ENCODE measurements at places on chromosomes 5 and 9.

GRCh38 chr9:120610975-120611689 is 31.2 kb upstream of the CDK5RAP2 start:
- peak; percentile 10 for DNase-seq

DNA sequence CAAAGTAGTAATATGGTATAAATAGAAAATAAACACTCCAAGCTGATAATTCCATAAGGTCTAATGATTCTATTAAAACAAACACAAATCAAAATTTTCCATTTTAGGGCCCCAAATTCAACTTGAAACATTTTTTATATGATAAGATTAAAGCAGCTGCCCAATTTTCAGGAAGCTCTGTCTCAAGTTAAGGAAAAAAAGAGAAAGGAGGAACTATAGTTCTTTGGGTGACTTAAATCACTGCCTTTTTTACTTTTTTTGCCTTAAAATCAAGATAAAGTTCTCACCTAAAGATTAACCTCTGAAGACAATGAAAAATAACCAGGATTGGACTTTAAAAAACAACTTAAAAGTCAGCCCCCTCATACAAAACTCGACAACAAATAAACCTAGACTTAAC is 76.0 kb upstream of the IFNE start:
- DNase-seq = no peak

GRCh38 chr5:169626779-169627178 is 10.3 kb upstream of the DOCK2 start:
- DNase-seq = no peak

GRCh38 chr5:7888901-7889300 is 20.0 kb downstream of the MTRR start:
- DNase-seq = no peak

- no peak for DNase-seq
Measured at GRCh38 chr5:124662181-124662781, 84.2 kb downstream of the ZNF608 start.

GRCh38 chr5:145158730-145159129 is 676.4 kb downstream of the PRELID2 start:
- no peak for DNase-seq

DNA sequence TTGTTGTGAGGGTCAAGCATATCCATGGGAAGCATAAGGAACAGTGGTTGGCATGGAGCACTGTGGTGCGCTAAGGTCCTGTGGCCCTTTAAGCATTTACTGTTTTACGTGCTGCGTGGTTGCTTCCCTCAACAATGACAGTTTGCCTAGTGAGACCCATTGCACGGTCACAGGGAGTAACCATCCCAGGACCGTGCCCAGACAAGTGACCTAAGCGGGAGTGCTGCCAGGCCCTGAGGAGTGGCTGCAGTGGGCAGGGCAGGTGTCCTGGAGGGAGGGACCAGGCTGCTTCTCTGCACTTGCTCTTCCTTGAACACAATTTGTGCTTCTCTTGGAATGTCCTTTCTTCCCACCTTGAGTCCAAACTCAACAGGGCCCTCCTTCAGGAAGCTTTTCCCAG is 64.6 kb downstream of the RGS3 start:
- no peak for DNase-seq

- no peak for DNase-seq
Measured at GRCh38 chr5:154112255-154112654, 73.5 kb downstream of the MFAP3 start.

DNA sequence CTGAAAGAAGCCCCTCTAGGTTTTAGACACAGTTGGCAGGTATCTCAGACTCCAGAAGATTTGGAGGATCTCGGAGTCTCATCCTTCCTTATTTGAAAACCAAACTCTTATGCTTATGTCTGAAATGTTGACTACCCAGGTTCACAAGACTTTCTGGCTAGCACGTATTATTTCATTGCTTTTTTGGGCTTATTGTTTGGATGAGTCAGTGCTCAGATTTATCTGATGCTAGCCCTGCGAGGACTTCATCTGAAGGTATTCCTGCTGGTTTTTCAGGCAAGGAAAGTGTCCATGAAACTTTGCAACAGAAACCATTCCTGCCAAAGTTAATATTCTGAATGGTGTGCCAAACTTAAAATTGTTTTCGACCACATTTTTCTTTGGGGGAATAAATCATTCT is 8.5 kb downstream of the OSTF1 start:
- DNase-seq = no peak

GRCh38 chr9:84939774-84940173 is 270.2 kb downstream of the NTRK2 start:
- no peak for DNase-seq

- no peak for DNase-seq
Measured at GRCh38 chr5:1666812-1667588, 132.6 kb downstream of the MRPL36 start.

DNA sequence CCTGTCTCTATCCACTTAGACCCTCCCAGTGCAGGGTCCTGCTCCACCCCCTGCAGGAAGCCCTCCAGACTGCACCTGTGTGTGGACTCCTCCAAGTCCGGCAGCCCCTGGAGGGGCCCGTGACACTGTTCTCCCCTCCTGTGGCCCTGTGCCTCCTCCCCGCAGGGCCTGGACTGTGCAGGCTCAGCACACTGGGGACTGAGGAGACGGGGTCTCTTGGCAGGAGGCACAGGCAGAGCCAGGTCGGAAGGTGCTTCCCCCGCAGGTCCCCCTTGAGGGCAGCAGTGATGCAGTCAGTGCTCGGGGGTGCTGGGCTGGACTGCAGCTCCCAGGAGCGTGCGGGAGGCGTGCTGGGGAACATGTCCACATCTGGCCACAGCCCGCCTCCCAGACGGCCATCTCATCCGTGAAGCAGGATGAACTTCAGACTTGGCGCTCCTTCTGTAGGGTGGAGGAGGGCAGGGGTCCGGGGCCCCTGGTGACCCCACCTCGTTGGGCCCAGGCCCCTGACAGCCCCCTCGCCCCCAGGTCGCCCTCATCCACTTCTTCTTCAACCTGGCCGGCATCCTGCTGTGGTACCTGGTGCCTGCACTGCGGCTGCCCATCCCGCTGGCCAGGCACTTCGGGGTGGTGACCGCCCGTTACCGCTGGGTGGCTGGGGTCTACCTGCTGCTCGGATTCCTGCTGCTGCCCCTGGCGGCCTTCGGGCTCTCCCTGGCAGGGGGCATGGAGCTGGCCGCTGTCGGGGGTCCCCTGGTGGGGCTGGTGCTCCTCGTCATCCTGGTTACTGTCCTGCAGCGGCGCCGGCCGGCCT is 4.9 kb downstream of the SLC34A3 start:
- no peak for DNase-seq

DNA sequence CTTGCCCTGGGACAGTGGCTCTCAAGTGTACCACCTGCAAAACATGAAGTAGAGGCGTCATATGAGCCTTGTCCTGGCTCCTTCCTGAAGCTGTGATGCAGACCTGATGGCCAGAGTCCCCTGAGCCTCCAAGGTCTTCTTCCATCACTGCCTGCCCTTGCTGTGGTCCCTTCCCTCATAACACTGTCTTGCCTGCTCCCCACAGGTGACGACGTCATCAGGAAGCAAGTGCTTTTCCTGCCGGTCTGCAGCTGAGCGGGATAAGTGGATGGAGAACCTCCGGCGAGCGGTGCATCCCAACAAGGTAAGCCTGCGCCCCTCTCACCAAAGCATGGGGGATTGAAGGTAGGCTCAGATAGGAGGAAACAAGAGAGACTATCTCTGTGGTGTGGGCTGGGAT is 107.3 kb downstream of the DAB2IP start:
- no peak for DNase-seq

DNA sequence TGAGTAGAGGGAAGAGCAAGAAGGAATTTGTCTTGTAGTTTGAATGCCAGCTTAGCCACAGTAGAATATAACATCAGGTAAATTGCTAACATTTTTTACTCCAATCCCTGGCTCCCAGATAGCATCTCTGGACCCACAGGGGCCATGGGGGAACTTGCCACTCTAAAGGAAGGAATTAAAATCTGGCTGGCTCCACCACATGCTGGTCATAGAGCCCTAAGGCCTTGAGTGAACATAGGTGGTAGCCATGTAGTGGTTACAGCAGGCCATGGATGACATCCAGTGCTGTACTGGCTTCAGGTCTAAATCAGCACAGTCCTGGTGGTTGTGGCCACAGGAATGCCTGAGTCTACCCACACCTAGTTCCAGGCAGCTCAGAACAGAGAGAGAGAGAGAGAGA is 109.9 kb upstream of the RGMB start:
- DNase-seq = no peak

DNA sequence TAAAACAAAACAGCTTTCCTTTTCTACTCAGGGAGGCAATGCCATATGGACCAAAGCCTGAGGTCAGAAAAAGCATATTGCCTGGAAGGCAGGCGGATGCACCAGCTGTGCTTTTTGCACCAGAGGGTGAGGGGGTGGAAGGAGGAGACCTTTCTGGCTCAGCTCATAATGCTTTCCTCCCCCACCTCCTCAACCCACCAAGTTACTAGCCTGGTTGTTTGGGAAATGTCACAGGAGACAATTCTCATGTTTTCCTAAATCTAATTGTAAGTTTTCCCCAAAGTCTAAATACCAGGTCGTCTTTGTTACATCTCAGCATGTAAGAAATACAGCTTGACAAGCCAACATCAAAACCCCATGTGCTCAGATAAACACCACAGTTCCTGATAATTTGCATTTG is 72.6 kb upstream of the DMRTA1 start:
- DNase-seq = no peak

GRCh38 chr5:128350705-128351104 is 187.3 kb downstream of the FBN2 start:
- DNase-seq = no peak

GRCh38 chr5:66647146-66647856 is 51.1 kb downstream of the MAST4 start:
- no peak for DNase-seq

DNA sequence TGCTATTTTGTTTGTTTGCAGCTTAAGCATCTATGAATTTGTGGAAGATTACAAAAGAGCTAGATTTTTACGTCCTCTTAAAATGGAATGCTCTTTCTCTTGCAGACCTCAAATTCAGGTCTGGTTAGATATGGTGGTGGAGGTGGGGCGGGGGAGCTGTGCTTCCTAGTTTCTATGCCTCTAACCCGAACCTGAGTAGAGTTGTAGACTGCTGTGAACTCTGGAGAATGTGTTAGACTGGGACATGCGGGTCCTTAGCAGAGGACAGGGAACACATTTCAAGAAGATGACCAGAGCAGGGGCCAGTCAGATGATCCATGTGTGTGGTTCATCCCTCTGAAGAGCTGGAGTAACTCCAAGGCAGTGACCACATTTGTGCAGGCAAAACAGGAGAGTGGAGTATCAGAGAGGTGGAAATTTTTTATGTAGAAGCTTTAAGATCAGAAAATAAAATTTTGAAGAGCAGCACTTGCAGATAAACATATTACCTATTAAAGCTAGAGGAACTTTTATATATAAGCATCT is 154.9 kb downstream of the FAM174A start:
- DNase-seq = no peak

DNA sequence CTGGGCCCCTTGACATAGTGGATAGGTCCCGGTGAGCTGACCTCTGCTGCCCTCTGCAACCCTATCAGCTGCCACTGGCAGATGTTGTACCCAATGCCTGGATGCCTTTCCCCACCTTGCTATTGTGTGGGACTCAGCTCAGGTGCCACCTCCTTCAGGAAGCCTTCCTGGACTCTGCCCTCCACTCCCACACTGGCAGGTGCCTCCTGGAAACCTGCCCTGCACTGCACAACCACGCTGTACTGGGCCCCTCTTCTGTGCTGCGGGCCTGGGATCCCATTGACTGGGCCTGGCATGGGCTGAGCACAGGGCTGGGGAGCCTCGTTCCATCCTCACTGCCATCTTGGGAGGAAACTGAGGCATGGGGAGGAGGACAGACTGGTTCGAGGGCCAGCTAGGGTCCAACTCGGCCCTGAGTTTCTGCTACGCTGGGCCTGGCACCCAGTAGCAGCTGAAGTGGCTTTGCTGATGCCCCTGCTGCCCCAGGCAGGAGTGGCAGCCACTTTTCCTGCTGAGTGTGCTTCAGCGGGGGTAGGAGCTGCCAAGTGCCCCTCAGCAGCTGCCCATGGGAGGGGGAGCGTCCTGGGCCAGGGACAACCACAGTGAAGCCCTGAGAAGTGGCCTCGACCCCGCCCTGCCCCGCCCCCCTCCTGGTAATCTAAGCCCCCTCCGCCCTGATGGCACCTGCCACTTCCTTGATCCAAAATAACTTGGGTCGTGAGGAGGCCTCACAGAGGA is 1.3 kb downstream of the AK1 start:
- no peak for DNase-seq

- DNase-seq = no peak
Measured at GRCh38 chr9:135080286-135081263, 6.9 kb upstream of the OLFM1 start.

- DNase-seq = no peak
Measured at GRCh38 chr5:175309218-175309810, 134.7 kb downstream of the DRD1 start.

DNA sequence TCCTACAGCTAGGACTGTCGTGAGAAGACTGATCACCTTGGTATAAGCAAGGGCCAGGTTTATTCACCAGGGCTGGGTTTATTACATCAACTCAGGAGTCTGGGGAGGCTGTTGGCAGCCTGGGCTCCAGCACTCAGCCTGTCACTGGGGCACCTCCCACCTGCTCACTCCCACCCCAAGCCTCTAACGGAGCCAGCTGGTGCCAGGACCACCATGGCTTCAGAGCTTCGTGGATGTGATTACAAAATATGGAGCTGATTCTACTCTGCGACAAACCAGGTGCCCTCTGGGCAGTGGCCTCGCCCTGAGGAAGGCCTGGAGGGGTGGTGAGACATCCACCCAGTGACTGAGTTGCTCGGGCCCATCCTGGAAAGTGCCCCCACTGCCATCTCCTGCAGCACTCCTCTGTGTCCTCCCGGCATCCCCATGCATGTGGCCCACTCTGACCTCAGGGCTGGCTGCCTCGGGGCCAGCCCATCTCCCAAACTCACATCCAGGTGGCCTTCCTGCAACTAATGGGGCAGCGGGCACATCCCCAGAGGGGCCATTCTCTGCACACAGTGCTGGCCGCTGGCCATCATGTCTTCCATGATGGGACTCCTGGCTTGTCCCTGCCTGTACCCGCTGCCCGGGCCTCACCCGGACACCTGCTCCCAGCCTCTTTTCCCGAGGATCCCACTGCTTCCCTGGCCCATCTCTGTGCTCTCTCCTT is 49.6 kb downstream of the SECISBP2 start:
- no peak for DNase-seq

All from AML-193 (cell line).